ENCODE measurements at places on chromosomes 11 and 22.

DNA sequence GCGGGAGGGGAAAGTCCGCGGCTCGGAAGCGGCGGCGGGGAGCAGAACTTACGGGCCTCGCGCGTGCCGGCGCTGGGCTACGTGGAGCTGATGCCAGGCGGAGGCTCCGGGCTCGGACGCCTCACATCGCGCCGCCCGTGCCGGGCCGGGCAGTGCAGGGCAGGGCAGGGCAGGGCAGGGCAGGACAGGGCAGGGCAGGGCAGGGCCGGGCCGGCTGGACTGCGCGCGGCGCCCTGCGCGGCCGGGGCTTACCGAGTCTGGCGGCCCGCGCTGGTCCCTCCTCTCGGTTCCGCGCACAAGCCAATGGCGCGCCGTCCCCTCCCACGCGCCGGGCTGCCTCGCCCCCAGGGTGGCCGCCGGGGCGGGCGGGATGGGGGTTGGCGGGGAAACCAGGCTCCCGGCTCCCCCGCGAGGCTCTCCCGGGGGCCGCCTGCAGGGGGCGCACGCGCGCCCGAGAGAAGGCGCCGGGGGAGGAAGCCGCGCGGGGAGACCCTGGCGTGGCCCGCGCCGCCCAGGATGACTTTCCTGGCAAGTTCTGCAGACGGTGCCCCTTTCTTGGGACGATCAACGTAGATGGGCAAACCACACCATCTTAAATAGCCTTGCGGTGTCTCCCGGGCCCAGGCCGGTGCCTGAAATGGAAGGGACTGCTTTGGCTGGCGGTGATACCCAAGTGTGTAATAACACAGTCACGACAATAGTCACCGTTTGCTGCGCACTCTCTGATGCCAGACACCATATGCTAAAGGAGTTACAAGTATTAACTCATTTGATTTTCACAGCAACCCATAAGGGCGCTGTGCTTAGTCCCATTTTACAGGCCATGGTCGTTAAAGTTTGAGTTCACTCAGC, at the start of gene TP53I11:
TP53I11 (minus strand) TSS at position 259 of the 852 bp plus-strand sequence. CDS start 12,548 bp downstream, outside the sequence.
- peak; percentile 26 for DNase-seq

DNA sequence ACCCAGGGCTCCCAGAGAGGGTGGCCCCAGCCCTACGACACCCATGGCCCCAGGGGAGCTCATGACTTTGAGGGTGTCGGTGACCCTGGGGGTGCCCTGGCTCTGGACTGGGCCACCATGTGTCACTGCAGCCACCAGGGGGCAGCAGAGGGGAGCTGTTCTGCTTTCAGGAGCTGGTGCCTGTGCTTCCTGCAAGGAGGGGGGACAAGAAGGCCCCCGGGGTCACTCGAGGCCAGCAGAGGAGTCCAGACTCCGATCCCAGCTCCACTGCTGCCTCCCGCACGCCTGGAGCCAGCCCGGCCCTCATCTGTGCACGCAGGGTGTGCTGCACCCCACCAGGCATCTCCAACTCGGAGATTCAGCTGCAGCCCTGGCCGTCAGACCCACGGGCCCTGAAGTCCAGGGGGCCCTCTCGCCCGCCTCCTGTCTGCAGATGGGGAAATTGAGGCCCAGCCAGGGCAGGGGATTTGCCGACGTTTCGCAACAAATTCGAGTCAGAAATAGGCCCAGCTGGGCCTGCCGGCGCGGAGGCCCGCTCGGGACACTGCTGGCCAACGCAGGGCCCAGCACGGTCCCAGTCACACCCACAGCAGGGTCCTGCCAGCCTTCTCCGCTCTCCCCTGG, 29.5 kb upstream of the WNT7B start:
- DNase-seq, result peak; percentile 63

- DNase-seq, result peak; percentile 49
Measured at GRCh38 chr22:38272373-38273134, at the start of gene TMEM184B. Gene TMEM184B, minus strand, starts transcription at chr22:38273010. Its CDS starts 25,049 bp downstream, at chr22:38247961.

DNA sequence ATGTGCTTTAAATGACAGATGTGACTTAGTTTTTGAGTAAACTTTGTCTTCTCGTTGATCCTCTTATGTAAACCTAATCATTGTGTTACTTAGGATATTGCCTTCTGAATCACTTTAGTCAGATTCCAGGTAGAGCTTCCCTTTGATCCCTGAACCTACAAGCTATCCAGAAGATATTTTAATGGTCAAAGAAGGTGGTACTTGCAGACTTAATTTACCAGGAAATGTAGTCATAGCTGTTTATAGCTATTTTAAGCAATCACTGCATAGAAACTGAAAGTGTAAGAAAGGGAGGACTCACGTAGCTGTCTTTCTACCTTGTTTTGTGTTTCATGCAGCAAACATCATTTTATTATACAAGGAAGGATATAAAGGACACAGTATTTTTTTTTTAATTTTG, 189.5 kb downstream of the DDX10 start:
- DNase-seq, result no peak

- no peak for DNase-seq
Measured at GRCh38 chr22:20562607-20563465, 55.4 kb downstream of the MED15 start.

DNA sequence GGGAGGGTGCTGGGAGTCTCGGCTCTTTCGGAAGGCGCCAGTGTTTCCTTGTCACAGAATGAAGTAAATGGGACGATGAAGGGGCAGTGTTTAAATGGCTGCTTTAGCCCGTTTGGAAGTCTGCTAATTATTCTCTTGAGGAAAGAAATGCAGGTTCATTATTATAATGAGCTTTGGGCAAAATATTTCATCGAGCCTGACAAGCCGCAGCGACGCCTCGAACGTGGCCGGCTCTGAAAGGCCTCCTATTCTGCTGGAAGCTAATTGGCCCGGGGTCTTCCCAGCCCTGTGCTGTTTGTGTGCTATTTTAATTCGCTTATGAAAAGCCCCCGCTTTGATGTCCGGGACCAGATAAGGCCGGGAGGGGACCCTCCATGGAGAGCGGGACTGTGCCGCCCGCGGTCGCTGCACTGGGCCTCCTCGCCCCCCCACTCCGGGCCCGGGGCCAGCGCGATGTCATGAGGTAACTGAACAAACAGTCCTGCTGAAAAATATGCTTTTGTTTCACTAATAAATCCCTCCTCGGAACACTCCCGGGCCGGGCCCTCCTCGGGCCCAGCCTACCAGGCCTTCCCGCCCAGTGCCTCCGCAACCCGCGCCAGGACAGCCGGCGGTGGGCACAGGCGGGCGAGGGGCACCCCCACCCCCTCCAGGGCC, 78.4 kb downstream of the CDKN1C start:
- DNase-seq, result no peak

- no peak for DNase-seq
Measured at GRCh38 chr22:32969502-32969901, 88.7 kb downstream of the SYN3 start.

GRCh38 chr11:47714554-47715081, 551 bp downstream of the AGBL2 start:
- DNase-seq, result no peak

GRCh38 chr22:24686280-24686679, 83.3 kb downstream of the GGT1 start:
- DNase-seq, result no peak

GRCh38 chr11:74427384-74427886, 29.2 kb upstream of the PGM2L1 start:
- no peak for DNase-seq

GRCh38 chr11:114354076-114354475, 46.2 kb downstream of the C11orf71 start:
- DNase-seq, result peak; percentile 2

GRCh38 chr11:44927174-44927661, 23.5 kb downstream of the TP53I11 start:
- DNase-seq, result peak; percentile 9

DNA sequence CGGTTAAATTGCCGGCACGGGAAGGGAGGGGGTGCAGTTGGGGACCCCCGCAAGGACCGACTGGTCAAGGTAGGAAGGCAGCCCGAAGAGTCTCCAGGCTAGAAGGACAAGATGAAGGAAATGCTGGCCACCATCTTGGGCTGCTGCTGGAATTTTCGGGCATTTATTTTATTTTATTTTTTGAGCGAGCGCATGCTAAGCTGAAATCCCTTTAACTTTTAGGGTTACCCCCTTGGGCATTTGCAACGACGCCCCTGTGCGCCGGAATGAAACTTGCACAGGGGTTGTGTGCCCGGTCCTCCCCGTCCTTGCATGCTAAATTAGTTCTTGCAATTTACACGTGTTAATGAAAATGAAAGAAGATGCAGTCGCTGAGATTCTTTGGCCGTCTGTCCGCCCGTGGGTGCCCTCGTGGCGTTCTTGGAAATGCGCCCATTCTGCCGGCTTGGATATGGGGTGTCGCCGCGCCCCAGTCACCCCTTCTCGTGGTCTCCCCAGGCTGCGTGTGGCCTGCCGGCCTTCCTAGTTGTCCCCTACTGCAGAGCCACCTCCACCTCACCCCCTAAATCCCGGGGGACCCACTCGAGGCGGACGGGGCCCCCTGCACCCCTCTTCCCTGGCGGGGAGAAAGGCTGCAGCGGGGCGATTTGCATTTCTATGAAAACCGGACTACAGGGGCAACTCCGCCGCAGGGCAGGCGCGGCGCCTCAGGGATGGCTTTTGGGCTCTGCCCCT, 529 bp upstream of the CCND1 start:
- no peak for DNase-seq

DNA sequence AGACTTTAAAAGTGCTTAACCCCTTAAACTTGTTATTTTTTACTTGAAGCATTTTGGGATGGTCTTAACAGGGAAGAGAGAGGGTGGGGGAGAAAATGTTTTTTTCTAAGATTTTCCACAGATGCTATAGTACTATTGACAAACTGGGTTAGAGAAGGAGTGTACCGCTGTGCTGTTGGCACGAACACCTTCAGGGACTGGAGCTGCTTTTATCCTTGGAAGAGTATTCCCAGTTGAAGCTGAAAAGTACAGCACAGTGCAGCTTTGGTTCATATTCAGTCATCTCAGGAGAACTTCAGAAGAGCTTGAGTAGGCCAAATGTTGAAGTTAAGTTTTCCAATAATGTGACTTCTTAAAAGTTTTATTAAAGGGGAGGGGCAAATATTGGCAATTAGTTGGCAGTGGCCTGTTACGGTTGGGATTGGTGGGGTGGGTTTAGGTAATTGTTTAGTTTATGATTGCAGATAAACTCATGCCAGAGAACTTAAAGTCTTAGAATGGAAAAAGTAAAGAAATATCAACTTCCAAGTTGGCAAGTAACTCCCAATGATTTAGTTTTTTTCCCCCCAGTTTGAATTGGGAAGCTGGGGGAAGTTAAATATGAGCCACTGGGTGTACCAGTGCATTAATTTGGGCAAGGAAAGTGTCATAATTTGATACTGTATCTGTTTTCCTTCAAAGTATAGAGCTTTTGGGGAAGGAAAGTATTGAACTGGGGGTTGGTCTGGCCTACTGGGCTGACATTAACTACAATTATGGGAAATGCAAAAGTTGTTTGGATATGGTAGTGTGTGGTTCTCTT, 2.8 kb downstream of the MALAT1 start:
- no peak for DNase-seq

- DNase-seq, result no peak
Measured at GRCh38 chr11:86219311-86220193, 25.0 kb upstream of the EED start.

GRCh38 chr22:28630177-28630574, 49.5 kb downstream of the TTC28 start:
- DNase-seq, result no peak

- no peak for DNase-seq
Measured at GRCh38 chr11:24531528-24531927, 34.7 kb downstream of the LUZP2 start.

DNA sequence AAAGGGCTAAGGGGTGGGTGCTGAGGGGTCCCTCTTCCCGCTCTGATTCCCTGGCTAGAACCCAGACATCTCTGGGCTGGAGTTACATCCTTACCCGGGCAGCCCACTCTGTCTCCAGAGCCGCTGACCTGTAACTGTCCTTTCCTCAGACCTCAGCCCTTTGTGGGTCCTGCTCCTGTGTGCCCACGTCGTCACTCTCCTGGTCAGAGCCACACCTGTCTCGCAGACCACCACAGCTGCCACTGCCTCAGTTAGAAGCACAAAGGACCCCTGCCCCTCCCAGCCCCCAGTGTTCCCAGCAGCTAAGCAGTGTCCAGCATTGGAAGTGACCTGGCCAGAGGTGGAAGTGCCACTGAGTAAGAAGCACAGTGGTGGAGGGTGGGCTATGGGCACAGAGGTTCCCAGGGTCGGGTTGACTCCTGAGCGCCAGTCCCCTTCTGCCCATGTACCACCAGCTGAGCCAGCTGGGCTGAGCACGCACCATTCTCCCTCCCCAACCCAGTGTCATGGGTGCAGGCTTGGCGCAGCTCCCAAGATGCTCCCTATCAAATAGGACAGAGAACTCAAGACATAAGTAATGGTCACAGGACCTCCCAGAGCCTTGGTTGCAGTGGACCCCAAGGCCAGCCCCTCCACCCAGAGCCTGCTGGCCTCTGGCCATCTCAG, 1.6 kb downstream of the IL18BP start:
- no peak for DNase-seq

- DNase-seq, result no peak
Measured at GRCh38 chr11:70630816-70631623, 232.7 kb downstream of the CTTN start.

DNA sequence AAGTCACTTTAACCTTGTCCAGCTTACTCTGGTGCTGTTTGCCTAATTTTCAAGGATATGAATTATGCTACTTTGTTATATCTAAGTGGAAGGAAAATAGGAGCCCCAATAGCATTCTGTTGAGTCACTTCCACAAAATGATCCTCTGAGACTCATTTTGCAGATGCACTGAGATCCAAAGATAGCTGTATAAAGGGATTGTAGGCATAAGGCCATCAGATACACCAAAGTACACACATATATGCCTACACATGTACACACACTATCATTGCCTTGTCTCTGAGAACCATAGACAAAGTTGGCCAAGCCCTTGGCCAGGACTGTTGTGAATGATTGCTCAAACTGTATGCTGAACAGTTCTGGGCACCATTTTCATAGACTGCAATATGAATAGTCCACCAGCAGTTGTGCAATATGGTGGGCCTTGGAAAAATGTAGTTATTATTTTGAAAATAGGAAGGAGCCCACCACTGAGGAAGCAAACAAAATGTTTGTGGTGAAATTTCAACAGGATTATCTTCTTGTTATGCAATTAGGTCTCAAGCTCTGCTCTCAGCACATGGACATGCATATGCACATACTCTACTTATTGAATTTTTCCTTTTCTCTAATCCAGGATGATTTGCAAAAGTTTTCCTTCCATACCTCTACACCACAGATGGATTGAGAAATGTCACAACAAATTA, 186.0 kb upstream of the CTSC start:
- DNase-seq, result no peak

GRCh38 chr22:22584722-22585121, 25.7 kb upstream of the PRAME start:
- DNase-seq, result no peak

DNA sequence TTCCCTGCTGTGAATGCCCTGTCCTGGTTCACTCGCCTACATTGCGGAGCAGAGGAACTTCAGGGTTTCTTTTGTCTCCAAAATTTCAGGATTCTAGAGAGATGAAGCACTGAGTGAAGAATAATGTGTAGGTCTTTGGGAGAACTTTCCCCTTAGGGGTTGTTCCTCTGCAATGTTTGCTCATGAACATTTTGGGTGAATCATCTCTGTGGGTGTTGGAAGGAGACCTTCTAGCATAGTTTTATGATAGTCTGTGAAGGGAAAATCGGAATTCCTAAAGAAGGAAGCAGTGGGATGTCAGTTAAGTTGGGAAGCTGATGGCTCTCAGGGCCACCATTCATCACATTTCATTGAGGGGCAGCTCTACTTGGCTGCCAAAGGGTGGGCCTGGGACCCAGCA, 64.8 kb downstream of the MIAT start:
- no peak for DNase-seq

GRCh38 chr11:35035894-35036408, 103.0 kb upstream of the CD44 start:
- DNase-seq, result no peak

GRCh38 chr11:35165423-35166368, 26.7 kb downstream of the CD44 start:
- DNase-seq, result peak; percentile 32

GRCh38 chr11:104259121-104259610, 95.2 kb upstream of the PDGFD start:
- no peak for DNase-seq
